ENCODE measurements at places on chromosomes 11 and 22.

DNA sequence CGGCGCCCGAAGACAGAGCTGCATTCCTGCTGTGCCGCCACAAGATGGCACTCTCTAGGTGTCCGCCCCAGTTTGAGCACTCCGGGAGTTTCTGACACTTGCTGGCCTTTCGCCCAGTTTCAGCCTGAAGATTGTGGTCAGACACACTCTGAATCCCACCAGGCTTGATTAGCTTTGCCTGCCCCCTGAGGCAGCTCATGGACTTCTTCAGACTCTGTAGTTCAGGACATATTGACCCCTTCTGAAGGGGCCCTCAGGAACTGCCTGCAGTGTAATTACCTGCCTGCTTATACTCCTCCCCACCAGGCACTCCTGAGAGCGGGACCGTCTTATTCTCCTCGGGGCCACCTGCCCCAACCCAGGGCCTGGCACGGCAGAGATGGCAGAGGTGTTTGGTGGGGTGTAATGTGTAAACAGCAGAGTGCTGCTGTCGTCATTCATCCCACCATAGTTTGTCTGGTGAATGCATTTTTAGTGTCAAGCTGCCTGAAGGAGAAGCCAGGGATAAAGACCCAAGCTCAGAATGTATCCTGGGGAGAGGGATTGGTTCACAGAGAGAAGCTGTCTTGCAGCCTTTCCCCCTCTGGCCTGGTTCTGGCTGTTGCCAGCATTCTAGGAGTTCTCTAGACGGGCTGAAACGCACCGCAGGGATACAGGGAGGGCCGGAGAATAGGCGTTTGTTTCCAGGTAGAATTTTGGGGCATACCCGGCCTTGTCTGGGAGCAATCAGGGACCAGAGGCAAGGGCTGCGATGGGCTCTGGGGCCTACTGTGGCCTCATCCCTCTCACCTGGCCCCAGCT, 46.4 kb downstream of the EIF3F start:
- peak; percentile 76 for DNase-seq

DNA sequence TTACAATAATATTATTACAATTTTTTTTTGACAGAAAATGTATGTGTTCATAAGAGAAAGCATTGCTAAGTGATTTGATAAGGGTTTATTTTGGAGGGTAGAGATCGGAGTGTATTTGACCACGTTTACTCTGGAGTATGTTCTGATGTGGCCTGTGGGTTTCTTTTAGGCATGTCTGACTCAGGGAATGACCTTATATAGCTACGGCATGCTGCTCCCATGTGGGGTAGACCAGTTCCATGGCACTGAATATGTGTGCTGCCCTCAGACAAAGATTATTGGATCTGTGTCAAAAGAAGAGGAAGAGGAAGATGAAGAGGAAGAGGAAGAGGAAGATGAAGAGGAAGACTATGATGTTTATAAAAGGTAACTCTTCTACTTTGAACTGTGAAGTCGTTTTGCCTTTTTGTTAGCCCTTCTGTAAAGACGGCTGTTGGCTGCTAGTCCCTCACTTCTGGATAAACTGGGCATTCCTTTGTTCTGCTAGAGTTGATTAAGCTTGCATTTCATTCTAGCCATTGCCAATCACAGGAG, 38.1 kb upstream of the ST14 start:
- DNase-seq = no peak

DNA sequence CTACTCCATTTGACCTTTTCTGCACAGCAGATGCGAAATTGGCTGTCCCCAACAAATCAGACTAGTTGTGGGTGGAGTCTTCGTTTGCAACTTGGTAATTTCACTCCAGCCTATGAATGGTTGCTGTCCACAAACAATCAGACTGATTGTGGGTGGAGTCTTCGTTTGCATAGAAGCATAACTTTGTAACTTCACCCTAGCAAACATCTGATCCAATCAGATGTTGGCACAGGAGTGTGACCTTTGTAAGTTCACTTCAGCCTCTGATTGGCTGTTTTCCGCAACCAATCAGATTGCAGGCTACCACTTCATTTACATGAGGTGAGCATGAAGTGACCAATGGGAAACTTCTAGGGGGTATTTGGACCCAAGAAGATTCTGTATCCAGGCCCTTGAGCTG, 16.3 kb upstream of the CABP2 start:
- no peak for DNase-seq

DNA sequence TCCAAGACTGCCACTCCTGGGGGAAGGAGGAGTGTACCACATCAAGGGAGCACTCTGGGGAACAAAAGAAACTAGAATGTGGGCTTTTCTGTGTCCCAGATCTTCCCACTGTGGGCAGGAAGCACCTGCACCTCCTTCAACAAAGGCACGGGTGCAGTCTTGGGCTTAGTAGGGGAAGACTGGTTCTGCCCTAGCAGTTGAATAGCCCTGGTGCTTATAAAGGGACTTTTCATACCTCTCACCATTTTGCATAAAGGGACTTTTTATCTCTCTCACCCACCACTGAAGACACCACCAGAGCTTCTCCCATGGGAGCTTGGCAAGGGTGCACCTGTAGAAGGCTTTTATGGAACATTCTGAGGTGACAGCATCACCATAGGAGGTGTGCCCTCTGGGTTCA, 65.8 kb upstream of the MS4A8 start:
- DNase-seq = no peak

DNA sequence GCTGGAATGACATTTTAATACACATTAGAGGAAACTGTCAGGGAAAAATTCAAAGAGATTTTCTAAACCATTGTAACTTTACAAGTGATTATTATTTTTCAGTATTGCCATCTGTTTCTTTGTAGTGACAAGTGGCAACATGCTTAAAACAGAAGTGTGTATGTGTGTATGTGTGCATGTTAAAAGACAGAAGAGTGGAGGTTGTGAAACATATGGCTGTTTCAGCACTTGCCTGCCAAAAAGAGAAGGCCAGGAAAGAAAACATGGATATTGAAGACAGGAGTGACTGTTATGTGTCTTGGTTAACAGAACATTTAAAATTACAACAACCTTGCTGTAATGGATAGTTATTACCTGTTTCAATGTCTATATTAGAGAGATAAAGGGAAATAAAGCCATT, 24.3 kb upstream of the VWA5A start:
- no peak for DNase-seq
